ENCODE measurements at places on chromosomes 1 and 21.

GRCh38 chr1:201460814-201461644 is 8.0 kb downstream of the PHLDA3 start:
- DNase-seq: no peak

GRCh38 chr1:186236921-186237320 is 138.1 kb downstream of the TPR start:
- no peak for DNase-seq

DNA sequence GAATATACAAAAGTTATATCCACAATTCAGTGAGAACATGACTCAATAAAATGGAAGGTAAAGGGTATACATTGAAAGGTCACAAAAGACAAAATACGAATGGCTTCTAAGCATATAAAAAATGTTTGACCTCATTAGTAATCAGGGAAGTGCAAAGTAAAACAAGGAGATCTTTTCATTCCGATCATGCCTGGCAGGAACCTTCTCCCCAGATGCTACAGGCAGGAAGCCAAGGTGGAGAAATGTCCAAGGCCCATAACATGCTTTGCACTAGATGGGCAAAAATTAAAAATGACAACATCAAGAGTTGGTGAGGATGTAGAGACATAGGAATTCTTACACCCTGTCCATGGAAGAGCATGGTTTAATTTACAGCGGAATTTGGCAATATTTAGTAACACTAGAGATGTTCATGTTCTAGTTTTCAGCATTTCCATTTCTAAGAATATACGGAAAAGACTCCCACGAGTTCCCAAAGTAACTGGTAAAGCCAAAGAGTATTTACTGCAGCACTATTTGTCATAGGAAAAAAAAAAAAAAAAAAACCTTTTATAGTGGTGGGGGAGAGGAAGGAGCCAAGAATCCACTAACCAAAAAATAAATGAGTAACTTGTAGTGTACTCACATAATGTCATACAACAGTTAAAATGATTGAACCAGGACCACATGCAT is 184.5 kb upstream of the KAZN start:
- DNase-seq: no peak

GRCh38 chr21:38228115-38228514 is 28.7 kb upstream of the KCNJ15 start:
- DNase-seq: no peak

DNA sequence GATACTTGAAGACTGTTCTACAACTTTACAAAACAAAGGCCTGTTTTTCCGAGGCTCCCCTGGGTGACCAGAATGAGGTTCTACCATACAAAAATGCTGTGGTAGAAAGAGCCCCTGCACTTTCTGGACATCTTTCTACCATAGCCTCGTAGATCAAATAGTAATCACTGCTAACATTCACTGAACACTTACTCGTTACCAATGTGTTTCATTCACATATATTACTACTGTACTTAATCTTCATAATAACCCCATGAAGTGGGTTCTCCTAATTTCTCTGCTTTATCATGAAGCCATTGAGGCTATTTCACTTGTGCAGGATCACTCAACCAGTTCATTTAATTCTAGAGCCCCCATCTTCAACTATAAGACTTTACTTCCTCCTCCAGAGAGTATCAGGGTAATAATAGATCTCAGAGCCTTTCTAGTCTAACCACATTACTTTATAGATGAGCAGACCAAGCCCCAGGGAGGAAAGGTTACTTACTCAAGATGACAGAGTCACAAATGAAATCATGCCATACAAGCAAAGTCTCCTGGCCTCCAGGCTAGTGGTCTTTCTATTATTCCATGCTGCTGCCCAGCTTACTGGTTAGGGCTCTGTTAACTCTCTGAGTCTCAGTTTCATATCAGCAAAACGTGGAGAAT is 46.7 kb upstream of the OSBPL9 start:
- no peak for DNase-seq
